ENCODE measurements at places on chromosomes 1 and 21.

GRCh38 chr1:180178511-180179161 is 24.0 kb downstream of the QSOX1 start:
- DNase-seq: no peak

GRCh38 chr1:96651517-96651916 is 70.1 kb upstream of the PTBP2 start:
- no peak for DNase-seq

DNA sequence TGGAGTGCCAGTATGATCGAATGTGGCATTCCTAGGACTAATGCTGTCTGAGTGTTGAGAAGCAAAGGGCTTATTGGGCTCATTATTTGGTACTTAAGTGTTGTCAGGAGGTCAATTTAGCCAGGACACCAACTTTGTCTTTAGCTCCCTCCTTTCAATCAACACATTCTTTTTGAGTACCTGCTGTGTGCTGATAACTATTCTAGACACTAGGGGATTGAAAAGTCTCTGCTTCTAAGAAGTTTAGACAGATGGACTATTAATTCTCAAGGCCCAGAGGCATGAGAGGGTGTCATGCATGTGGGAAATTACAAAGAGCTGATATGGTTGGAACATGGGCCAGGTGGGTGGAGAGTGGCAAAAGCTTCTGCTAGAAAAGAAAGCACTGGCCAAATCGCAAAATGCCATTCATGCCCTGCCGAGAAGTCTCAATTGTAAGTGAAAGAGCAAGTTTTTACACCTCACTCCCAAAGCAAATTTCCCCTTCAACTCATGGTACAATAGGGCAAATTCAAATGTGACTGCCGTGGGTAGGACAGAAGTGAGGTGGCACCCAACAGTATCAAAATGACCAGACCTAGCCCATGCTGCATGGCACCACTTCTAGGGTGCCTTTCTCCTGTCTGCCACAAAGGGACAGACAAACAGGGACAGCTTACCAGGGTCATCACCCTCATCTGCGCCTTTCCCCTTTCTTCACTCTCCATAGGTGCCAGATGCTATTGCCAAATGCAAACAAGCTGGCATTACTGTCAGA is 53.6 kb upstream of the LAX1 start:
- DNase-seq: no peak

- DNase-seq: no peak
Measured at GRCh38 chr1:28154078-28154594, 22.4 kb downstream of the PTAFR start.

DNA sequence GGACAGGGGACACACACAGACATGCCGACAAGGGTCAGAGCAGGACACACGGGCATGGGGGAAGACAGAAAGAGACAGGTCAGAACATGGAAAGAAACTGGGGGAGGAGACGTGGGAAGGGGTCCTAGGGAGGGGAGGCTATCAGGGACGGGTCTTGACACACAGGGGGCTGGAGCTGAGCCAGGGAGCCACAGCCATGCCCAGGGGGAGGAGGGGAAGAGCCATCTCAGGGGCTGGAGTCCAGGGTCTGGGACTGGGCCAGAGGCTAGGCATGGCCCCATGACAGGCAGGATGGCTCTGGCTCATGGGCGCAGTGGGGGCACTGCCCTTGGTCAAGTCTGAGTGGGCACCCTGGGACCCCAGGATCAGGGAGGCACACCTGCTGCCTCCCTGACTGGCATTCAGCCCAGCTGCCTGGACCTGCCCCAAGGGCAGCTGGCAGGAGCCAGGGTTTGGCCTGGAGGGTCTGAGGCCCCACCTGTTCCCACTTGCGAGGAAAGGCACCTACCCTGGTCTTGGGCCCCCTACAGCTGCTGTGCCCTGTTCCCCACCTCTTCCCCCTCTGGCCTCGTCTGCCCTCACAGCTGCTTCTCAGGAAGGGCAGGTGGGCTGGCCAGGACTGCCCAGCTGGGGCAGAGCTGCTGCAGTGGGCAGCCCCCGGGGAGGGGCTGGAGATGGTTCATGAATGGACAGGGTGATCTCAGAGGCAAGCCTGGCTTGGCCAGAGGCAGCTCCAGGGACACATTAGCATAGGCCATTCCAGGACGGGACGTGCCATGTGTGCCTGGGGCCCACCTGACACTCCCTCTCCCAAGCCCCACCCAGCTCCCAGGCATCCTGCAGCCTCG is 42.9 kb downstream of the HSPG2 start:
- DNase-seq: no peak

DNA sequence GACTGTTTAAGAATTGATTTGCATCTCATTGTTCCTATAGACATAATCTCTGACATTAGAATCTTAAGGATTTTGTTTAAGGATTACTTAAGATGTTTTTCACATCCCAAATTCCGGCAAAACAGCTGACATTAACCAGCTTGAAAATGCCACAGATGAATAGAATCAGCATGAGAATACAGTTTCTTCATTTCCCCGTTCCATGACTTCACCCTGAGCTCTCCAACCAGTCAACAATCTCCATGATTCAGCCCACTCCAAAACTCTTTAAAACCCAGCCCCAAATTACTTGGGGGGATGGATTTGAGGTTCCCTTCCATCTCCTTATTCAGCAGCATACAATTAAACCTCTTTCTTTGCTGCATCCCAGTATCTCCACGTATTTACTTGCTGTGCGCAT is 201.0 kb downstream of the LYPLAL1 start:
- DNase-seq: no peak

- peak; percentile 25 for DNase-seq
Measured at GRCh38 chr21:30227633-30228404, 11.9 kb upstream of the CLDN8 start.
